D341Med (cell line): ENCODE measurements at places on chromosomes 5 and 9.
A peak's percentile ranks its signal among the peaks of the same experiment; 100 is the strongest.

- no peak for DNase-seq
These were observed 248.4 kb downstream of the PLK2 start for GRCh38 chr5:58211441-58211840.

- DNase-seq, result peak; percentile 70
These were observed 724 bp downstream of the MACROH2A1 start for GRCh38 chr5:135398160-135398854.

GRCh38 chr9:87034841-87035240 lies 87.5 kb upstream of the GAS1 start:
- no peak for DNase-seq

- no peak for DNase-seq
These were observed 8.4 kb downstream of the NDUFS4 start for GRCh38 chr5:53568871-53569270.
